ENCODE measurements at places on chromosomes 1 and 21.

- no peak for DNase-seq
These were observed 23.3 kb downstream of the TTC34 start for GRCh38 chr1:2778220-2778592.

- no peak for DNase-seq
These were observed 37.6 kb downstream of the C1orf87 start for GRCh38 chr1:60035921-60036320.

DNA sequence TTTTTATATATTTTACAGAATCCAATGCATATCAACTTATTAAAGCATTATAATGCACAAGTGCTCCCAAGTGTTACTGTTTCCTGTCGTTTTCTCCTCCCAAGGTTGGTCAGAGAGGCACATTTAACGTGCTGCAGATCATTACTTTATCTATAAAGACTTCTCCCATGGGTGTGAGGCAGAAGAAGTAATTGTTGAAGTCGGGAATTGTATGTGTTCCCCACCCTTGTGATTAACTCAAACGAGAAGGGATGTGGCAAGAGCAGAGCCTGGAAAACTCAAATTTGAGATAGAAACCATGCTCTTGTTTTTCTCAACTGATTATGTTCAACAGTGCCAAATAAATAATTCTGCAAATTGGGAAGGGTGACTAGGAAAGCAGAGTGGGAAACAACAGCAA, 412.5 kb upstream of the ADAMTS5 start:
- no peak for DNase-seq

DNA sequence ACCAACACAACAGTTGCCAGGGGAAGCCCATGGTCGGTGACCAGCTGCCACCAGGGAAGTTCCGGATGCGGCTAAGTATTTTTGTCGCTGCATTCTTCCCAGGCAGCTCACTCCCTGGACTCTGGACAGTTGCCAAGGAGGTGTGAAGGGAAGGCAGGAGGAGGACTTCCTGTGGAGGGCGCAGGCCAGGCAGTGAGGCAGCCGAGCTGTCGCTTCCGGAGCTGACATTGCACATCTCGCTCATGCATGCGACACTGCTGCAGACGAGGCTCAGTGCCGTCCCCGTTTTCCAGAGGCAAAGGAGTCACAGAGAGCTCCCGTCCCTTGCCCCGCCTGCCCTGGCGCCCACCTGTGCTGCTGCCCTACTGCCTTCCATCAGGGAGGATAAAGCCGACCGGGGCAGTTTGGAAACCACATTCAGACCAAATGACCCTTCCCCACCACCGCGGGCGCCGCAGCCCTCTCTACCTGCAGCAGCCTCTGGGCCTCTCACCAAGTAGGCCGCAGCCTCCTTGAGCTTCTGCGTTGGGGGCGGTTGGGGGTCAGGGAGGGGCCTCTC, 81.4 kb downstream of the NENF start:
- no peak for DNase-seq

DNA sequence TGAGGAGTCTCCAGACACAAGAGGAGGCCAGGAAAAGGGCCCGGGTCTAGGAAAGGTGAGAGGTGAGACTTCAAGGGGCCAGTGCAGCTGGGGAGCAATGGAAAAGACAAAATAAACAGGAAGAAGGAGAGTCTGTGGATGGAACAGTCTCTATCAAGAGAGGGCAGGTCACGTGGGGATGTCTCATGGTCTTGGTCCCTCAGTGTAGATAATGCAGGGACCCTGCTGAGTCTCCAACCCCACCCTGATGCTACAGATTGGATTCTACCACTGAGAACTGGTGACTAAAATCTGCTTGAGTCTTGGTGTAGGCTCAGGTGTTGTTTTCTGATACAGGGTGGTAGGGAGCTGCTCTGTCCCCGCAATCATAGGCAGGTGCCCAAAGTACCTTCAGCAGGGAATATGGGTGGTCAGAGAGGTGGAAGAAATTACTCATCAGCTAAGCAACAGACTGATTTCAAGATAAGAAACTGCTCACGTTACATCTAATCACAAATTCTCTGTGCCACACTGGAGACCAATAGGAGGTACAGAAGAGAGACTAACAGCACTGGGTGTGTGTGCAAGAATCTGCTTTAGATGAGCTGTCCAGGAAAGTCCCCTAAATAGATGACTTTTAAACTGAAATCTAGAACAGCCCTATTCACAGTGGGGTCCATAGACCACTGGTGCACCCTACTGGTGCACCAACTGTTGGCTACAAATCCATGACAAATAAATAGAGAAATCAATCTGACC, 101.5 kb upstream of the TLR5 start:
- DNase-seq = no peak

GRCh38 chr1:65440915-65441314, 20.4 kb downstream of the LEPR start:
- no peak for DNase-seq

GRCh38 chr21:46454142-46454541, 4.5 kb upstream of the DIP2A start:
- no peak for DNase-seq

DNA sequence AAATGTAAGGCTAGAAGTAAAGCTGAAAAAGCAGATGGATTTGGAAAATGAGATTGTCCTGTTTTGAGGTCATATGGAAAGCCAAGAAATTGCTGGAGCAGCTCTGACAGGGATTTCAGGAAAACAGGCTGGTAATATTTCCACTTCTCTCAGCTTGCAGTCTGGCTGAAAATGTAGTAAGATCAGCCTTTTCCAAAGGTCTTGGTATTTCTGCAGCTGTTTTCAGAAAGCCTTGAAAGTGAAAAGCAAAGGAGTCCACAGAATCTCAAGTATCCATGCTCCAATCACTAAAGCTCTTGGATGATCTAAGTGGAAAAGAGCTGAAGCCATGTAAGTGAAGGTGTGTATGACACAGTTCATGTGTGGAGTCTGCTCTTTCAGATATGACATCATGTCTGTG, 41.6 kb upstream of the APOBEC4 start:
- no peak for DNase-seq

GRCh38 chr1:172623748-172624147, 35.2 kb upstream of the FASLG start:
- DNase-seq = no peak

DNA sequence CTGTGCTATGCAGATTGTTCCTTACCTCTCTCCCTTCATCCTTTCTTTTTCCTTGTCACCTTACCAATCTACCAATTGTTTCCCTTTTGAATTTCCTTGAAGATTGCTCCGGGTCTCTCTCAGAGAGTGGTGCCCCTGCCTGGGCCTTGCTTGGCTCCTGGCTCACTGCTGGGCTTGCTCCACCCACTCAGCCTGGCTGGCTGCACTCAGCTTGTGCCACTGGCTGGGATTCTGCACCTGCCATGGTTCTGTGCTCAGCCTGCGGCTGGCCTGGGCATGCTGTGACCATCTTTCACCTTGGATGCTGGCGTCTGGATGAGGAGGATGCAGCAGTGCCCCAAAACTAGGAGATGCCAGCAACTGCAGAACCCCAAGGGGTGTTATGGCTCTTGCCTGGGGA, 463.9 kb upstream of the CXADR start:
- DNase-seq = no peak

DNA sequence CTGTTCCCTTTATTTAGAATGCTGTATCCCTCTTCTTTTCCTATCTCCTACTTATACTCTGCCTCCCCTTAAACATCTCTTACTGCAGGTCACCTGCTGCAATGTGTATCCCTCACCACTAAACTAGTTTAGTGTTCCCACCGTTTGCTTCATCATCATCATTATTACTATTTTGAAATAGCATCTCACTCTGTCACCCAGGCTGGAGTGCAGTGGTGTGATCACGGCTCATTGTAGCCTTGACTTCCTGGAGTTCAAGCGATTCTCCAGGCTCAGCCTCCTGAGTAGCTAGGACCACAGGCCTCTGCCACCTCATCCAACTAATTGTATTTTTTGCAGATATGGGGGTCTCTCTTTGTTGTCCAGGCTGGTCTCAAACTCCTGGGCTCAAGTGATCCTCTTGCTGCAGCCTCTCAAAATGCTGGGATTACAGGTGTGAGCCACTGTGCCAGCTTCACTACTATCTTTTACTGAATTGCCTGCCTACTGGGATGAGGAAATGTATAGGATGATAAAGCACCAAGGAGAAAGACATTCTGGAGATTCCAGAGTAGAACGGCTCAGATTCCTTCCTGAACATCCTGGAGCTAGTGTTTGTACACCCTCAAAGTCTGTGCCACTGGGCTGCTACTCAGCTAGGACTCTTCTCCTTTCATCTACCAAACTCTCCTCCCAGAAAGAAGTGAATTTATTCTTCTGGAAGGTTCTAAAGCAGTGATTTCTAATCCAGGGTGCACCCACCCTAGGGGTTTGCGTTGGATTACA, 8.6 kb upstream of the IFNAR1 start:
- DNase-seq = no peak

DNA sequence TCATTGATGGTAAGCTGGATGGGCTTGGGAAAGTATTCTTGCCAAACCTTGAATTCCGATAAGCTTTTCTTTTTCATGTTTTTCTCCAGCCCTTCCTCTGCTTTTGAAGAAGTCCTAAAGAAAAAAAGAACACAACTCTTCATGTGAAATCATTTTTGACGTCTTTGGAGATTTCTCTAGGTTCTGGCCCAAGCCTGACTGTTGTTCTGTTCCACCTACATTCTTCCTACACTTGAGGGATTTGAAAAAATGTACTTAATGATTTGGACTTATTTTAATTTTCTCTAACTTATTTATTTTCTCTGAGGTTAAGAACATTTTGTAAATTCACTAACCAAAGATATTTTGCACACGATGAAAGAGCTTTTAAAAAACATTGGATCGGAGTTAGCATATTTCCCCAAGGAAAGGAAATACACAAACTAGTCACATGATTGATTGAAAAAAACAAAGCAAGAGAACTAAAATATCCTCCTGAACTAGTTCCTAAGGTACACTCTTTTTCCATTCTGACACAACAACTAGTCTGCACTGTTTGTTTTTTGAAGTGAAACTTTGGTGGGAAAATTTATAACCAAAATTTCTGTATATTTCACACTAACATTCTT, 82.3 kb downstream of the LTN1 start:
- no peak for DNase-seq

- no peak for DNase-seq
These were observed 33.9 kb upstream of the GRHL3 start for GRCh38 chr1:24285231-24285630.
